ENCODE measurements at places on chromosomes 13 and 19.

DNA sequence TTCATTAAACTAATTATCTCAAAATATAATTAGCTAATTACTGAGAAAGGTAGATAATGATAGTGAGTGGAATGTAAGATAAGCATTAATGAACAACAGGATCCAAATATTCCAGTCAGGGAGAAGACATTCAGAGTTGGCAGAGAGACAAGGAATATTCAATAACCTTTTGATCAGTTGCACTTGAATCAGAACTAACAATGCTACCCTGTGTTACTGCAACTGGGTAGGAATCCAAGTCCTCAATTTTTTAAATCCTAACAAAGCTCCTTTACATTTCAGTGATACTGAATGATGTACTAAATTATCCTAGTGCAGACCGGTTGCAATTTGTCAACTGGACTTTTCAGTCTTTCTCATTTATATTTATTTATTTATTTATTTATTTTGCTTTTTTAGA is 107.1 kb upstream of the MIR17HG start:
- no peak for DNase-seq

DNA sequence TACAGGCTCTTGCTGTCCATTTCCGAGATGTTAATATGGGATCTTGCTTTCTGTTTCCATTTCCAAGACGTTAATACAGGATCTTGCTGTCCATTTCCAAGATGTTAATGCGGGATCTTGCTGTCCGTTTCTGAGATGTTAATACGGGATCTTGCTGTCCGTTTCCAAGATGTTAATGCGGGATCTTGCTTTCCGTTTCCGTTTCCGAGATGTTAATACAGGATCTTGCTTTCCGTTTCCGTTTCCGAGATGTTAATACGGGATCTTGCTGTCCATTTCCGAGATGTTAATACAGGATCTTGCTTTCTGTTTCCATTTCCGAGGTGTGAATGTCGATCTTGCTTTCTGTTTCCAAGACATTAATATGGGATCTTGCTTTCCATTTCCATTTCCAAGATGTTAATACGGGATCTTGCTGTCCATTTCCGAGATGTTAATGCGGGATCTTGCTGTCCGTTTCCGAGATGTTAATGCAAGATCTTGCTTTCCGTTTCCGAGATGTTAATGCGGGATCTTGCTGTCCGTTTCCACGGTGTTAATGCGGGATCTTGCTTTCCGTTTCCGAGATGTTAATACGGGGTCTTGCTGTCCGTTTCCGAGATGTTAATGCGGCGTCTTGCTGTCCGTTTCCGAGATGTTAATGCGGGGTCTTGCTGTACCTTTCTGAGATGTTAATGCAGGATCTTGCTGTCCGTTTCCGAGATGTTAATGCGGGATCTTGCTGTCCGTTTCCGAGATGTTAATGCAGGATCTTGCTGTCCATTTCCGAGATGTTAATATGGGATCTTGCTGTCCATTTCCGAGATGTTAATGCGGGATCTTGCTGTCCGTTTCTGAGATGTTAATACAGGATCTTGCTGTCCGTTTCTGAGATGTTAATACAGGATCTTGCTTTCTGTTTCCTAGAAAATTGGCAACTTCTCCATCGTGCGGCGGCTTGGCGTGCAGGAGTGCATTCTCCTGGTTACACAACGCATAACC is 38.3 kb downstream of the PEX11G start:
- DNase-seq: no peak

DNA sequence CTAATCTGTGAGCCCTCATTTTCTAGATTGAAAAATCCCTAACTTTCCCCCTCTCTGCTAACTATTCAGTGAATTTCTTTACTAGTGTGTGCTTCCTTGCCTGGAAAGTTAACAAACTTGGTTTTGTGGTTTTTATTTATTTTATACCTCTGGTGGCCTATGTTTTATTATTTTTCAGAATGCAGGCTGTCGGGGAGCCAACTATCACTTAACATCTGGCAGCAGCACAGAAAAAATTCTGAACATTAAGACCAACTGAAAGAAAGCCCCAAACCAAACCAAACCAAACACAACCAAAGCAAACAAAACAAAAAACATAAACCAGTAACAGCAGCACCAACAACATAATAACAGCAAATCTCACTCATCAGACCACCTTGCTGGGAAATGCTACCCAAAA is 109.0 kb upstream of the KL start:
- DNase-seq: no peak

GRCh38 chr13:67549331-67549730 is 319.2 kb upstream of the PCDH9 start:
- DNase-seq: no peak

GRCh38 chr19:4088975-4089374 is 22.3 kb upstream of the ZBTB7A start:
- DNase-seq: no peak

- DNase-seq: no peak
Measured at GRCh38 chr13:78426183-78426582, 177.2 kb downstream of the POU4F1 start.

- DNase-seq: no peak
Measured at GRCh38 chr13:25295701-25296100, 5.7 kb upstream of the NUP58 start.
